ENCODE measurements at places on chromosomes 1 and 21.

GRCh38 chr1:230167419-230167852 is 100.4 kb downstream of the GALNT2 start:
- DNase-seq = no peak

DNA sequence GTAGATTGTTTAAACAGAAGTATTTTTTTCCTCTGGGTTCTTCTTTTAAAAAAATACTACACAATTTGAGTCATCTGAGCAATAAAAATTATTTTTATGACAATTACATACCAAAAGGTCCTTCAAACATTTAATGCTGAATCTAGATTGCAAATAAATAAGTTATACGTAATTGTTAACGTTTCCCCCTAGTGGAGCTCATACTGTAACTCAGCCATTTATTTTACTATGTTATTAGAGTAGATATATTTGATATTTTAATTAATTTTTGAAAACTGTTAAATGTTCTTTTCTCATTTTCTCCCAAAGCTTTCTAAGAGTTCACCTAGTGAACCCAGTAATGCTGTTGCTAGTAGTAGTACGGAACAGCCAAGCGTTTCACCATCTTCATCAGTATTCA is 33.5 kb downstream of the ZMYM1 start:
- no peak for DNase-seq

- no peak for DNase-seq
Observed at GRCh38 chr21:42567861-42568260, 54.2 kb downstream of the SLC37A1 start.

DNA sequence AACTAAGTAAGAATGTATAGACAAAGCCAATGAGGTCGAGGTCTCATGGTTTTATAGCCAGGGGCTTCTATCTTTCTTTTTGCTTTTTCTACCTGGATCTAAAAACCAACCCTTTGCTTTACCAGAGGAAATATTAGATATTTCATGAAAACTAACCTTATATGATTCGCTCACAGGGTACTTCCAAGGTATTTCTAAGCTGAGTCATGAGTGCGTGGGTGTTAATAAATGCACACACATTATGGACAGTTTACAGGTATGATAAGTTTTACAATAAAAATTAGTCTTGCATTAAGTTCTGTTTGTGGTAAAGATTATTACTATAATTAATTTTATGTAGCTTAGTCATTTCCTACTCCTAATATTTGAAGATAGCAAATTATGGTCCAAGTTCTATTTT is 217.2 kb downstream of the CHRM3 start:
- DNase-seq = no peak

GRCh38 chr1:119372503-119373086 is 4.0 kb downstream of the HAO2 start:
- DNase-seq = no peak

GRCh38 chr1:206685334-206685768 is 646 bp downstream of the MAPKAPK2 start:
- no peak for DNase-seq

Data from SK-N-MC (cell line).